ENCODE measurements at places on chromosomes 7 and 10.

DNA sequence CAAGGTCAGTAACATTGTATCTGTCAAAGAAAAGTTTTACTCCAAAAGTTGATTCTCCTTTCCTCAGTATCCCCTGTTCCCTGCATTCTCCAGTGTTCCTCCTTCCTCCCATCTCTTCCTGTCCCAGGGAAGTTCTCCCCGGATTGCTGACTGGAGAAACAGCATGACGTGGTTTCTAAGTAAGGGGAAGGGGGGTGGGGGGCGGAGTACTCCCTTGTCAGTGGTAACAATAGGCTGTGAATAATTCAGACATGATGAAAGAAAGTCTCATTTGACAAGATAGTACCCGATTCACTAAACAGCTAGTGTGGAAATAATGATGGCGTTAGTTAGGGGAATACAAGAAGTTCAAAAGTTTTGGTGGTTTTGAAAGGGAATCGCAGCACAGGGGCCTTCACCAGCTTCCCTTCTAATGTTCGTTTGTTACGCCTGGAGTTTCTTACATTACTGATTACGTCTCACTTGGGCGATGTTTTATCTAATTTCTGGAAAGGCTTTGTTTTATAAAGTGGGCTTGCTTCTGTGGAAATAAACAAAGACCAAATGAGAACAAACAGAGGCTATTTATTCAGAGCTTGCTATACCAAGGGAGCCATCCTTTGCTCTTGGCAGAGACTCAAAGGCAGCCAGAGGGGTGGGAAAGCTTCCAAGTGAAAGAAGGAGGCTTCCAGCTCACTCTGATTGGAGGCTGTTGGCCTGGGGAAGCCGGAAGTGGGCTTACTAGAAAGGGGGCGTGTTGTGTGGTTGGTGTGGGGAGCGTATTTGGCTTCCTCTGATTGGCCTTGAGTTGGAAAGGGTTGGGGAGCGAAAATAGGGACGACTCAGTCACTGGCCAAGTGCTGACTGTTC is 453.7 kb downstream of the SDK1 start:
- DNase-seq: no peak

GRCh38 chr10:24652381-24652957 is 71.2 kb downstream of the ARHGAP21 start:
- DNase-seq: peak; percentile 48

DNA sequence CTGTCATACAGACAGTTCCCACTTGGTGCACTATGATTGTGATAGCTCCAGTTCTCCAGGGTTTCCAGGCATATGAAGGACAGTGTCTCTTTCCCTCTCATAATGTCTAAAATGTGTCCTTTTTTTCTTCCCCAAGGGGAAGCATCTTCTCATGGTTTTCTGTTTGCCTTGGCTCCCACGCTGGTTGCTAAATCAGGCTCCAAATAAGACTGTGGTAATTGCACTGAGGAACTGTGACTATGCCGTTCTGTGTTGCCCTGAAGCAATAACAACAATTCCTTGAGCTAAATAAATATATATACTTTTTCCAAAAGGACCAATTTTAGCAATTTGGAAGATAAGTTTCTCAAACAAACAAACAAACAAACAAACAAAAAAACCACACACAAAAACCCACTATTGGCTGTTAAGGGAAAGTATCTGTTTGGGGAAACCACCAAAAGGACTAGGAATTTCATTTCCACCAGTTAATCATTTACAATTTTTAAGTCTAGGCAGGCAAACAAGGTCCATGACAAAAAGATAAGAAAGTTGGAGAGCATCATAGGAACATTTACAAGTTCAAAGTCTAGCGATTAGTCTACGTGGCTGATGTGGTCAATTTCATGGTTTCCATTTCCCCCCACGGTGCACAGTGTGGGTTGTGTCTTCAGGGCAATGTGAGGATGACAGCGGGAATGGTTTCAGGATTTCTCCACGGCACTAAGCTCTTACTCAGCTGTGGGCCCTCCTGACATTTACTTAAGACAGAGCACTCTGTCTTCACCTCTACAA is 62.4 kb downstream of the THNSL1 start:
- no peak for DNase-seq

DNA sequence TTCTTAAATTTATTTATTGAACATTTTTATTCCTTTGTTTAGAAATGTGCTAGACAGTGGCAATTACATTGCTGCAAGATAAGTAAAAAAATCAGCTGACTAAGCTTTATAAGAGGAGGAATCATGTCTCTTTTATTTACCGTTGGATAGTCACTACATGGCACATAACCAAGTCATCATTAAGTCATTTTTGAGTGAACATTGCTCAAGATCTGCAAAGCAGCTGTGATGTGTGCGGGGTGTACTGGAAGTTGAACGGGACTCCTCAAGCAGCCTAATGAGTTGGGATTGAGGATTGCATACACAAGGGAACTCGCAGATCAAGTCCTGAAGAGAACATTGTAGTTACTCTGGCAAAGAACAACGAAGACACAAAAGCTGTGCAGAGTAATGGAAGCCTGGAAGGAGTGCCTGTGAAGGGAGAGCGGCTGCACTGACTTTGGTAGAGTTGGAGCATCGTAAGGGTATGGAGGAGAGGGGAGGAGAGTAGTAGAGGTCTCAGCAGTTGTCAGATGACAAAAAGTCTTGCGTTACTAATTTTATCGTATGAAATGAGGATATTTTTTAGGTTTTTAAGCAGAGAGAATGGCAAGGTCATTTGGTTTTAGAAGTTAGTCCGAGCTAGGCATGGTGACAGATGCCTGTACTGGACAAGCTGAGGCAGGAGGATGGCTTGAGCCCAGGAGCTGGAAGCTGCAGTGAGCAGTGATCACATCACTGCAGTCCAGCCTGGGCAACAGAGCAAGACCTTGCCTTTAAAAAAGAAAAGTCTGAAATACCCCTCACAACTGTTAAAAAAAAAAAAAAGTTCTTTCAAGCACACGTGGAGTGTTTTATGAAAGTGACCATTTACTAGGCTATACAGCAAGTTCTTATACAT is 95.1 kb downstream of the BMPR1A start:
- DNase-seq: no peak

DNA sequence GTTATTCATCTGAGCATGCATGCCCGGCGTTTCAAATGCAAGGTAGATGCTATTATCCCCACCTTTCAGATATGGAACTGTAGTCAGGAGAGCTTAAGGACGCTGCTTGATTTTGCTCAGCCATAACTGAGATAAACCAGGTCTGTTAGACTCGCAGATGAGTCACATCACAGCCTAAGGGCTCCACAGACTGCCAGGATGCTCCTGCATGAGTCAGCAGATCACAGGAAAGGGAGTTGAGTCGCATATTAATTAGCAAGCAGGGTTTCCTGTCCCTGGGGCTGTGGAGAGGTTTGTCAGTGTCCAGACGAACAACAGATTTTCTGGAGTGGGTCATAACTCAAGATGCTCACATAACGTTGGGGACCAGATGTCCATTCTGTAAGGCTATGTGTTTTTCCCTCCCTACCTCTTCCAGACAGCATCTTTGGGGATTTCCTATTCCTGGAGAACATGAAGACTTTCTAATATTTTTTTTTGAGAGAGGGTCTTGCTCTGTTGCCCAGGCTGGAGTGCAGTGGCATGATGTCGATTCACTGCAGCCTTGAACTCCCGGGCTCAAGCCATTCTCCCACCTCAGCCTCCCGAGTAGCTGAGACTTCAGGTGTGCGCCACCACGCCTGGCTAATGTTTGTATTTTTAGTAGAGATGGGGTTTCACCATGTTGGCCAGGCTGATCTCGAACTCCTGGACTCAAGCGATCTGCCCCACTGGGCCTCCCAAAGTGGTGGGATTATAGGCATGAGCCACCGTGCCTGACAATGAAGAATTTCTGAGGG is 36.7 kb downstream of the PFKFB3 start:
- peak; percentile 26 for DNase-seq

GRCh38 chr7:25122373-25122772 is 2.7 kb downstream of the CYCS start:
- DNase-seq: no peak

GRCh38 chr7:43791665-43792064 is 33.2 kb downstream of the BLVRA start:
- no peak for DNase-seq

- no peak for DNase-seq
Observed at GRCh38 chr7:151327659-151328058, 14.0 kb upstream of the NUB1 start.

DNA sequence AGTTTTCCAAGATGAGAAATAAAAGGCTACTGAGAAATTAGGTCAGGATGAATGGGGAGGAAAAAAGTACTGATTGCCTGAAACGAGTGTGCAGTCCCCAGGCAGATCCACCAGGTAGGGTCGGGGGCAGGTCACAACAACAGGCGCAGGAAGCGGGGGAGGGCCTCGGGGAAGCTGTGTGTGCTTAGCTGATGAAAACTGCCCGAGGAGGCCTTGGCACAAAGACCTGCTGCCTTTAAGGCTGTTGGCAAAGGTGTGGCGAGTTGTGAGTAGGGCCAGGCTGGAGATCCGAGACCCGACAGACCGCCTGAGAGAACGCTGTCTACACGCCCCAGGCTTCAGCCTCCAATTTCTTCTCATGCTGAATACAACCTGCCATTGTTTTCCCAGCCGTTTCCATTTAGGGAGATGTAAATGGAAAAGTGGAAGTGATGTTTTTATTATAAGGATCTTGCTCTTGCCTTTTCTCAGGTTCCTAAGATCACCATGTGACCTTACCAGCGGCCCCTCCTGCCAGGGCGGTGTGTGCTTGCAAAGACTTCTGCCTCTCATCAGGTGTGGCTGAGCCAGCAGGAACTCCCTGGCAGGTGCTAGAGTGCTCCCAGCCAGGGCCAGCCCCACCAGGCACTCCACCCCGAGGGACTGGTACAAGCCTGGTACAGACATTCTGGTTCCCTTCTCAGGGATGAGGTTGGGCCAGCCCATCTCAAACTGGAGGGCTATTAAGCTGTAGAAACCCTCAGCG is 60.8 kb downstream of the DLG5 start:
- DNase-seq: no peak

DNA sequence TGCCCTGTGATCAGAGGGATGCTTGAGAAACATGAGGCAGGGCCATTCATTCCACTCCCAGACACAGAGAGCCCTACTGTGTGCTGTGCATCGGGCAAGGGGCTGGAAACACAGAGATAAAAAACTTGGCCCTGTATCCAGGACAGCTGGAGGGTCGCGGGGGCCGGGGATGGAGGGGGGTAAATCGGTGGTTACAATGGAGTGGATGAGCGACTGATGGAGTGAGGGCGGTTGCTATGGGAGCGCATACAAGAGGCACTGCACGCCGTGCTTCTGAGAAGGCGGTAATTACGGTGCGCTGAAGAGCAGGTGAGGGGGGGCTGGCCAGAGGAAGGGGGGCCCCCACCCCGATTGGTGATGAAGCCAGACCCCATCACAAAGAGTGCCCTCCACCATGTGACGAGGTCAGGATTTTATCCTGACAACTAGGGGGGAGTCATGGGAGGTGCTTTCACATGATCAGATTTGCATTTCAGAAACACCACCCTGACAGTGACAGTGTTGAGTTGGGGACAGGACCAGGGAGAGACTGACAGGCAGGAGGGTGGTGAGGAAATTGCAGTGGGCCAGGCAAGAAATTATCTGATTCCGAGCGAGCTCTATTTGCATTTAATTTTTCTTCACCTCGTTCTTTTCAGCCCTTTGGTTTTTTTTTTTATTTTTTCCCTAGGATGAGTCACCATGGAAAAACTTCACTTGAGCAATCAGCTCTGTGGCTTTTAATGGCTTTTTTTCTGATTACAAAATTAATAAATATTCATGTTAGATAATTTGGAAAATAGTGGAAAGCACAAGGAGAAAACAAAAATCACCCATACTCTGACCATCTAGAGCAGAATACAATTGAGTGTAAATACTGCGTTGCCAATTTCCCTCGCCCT is 7.8 kb downstream of the CPA5 start:
- DNase-seq: no peak

DNA sequence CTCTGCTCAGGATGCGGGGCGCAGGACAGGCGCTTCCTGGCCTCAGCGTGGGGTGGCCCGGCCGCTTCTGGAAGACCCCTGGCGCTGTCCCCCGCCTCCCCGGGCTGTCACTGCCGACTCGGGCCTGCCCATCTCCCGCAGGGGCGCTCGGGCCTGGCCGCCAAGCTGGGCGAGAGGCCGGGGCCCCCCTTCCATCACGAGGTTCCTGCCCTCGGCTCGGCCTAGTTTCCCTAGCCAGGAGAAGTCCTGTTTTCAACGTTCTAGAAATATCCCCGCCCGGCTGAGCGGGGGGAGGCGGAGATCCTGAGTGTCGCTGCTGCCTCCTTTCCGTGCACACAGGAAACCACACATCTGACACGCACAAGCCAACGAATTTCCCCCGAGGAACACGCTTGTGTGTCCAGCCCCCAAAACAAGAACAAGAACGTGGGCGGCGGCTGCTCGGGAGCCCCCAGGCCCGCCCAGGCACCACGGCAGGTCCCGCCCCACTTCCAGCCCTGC is 33.7 kb downstream of the AP5Z1 start:
- DNase-seq: no peak

DNA sequence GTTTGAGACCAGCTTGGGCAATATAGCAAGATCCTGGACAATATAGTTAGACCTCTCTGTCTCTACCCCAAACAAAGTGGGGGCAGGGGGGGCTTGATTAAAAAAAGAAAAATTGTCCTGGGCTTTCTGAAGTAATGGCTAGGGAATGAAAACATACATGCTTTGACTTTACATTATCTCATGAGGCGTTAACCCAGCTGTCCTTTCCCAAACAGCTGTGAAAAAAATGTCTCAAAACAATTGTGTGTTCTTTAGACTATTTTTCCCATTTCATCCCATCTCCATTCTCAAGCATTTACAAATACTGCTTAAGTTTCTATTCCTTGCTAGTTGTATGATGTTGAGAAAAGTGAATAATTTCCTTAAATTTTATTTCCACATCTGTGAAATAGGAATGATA is 27.0 kb upstream of the CDK13 start:
- DNase-seq: no peak

DNA sequence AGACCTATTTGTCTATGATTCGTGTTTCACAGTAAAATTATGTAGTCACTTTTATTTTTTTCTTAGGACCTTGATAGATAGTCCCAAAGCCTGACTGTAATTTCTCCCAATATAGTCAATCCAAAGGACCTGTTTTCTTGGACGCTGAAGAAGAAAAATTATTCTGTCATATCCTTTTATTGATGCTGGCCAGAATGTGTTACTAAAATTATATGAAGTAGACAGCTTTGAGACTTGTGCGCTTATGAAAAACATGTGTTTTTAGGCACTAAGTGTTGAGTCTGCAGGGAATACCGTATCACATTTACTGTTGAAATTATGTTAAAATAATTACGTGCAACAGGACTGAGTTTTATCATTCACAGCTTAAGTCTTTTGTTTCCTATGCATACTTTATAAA is 17.9 kb downstream of the TES start:
- DNase-seq: no peak

DNA sequence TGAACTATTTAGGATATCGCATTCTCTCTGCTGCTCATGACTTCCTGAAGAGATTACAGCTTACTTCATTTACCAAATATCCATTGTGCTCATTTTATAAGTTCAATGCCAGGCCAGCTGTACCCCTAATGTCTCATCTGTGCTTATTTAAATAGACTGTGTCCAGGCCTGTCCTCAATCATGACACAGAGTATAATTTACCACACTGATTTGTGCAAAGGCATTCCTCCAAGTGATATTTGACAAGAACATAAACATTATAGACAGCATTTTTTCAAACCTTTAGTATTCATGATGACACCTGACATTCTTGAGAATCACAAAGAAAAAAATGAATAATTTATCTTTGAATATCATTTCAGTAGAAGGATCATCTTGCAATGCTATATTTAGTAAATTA is 260.1 kb upstream of the SEMA3D start:
- no peak for DNase-seq

GRCh38 chr7:3107889-3108570 is 64.4 kb upstream of the CARD11 start:
- no peak for DNase-seq

GRCh38 chr7:28405662-28406061 is 6.7 kb upstream of the CREB5 start:
- DNase-seq: peak; percentile 21

GRCh38 chr10:6296828-6297251 is 94.1 kb downstream of the PFKFB3 start:
- DNase-seq: no peak

All from GM10248 (cell line).